ENCODE measurements at places on chromosomes 5 and 9.

- no peak for DNase-seq
Observed at GRCh38 chr5:113375480-113376060, 59.2 kb downstream of the TSSK1B start.

DNA sequence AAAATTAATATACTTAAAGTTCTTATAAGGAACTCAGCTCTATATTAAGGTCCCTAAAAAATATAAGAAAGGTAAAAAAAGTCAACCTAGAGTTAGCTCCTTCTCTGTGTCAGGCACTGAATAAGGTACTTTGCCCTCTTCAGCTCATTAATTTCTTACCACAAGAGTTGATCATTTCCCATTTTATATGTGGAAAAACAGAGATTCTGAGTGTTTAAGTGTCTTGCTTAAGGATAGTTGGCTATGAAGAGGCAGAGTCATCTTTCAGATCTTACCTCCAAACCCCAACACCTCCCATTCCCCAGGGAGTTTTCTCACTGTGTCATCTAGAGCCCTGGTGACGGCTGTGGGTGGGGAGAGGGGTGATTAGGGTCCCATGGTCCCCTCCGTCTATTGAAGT, 40.6 kb downstream of the INSYN2B start:
- no peak for DNase-seq

- no peak for DNase-seq
Observed at GRCh38 chr5:127923804-127924570, 159.6 kb upstream of the SLC12A2 start.

DNA sequence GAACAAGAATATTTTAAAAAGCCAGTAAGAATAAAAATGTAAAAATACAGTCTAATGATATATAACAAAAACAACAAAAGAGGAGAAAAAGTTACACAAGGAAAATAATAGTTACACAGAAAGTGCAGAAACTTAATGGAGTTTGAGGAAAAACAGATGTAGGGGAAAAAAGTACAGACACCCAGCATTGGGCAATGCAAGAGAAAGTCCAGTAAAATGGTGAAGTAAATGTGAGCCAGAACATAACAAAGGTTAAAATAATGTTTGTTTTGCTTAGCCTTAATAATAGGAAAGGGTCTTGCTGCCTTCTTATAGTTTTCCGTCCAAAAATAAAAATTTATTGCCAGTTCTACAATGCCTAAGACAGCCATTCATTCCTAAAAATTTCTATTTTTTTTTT, 364.2 kb downstream of the NNT start:
- no peak for DNase-seq

GRCh38 chr9:130139251-130139650, 33.0 kb upstream of the NCS1 start:
- no peak for DNase-seq

GRCh38 chr9:33852216-33852826, 35.4 kb downstream of the UBE2R2 start:
- DNase-seq: peak; percentile 70

GRCh38 chr5:2917524-2917923, 166.0 kb upstream of the IRX2 start:
- DNase-seq: no peak

DNA sequence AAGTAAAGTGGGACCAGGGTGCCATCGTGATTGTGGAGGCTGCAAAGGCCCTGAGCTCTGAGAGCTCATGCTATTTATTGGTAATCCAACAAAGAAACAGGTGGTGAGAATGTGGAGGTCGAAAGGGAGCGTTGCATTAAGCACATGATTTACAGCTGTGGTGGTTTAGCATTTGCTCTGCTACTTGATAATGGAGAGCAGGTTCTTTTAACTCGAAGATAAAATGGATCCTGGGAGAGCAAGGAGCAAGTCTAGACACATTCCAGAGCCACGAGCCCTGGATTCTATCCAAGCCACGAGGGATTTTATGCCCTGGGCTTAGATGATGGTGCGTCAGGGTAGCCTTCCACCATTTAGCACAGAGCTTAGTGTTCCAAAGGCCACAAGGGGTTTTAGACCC, 1710.1 kb upstream of the CDH9 start:
- no peak for DNase-seq

- no peak for DNase-seq
Observed at GRCh38 chr9:101628173-101628572, 33.4 kb upstream of the PPP3R2 start.

DNA sequence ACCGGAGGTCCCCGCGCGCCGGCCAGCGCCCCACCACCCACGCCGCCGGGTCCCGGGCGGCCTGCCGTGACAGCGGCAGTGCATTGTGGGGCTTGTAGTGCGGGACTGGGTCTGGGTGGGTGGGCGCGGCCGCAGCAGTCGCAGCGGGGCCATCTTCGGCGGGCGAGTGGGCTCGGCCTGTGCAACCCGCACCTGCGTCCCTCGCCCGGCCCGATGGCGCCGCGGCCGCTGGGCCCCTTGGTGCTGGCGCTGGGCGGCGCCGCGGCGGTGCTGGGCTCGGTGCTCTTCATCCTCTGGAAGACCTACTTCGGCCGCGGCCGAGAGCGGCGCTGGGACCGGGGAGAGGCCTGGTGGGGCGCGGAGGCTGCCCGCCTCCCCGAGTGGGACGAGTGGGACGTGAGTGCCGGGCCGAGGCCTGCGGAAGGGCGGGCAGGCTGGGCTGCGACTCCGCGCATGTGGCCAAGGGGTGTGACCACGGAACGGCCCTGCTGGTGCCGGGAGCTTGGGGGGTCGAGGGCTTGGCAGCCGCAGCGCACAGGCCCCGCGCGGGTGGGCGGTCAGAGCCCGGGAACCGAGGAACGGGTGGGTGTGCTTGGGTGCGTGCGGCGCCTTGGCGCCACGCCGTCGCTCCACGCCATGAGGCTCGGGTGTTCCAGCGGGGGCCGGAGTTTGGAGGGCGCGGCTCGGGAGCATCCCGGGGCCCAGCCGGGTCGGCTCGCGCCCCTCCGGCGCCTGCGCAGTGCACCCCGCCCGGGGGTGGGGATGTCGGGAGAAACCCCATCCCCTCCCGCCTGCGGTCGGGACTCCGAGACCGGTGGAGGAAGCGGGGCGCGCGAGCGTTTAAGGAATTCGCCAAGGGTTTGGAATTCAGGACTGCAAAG, at the start of gene ARL10:
Gene ARL10, plus strand, starts transcription at position 137 of the 881 bp plus-strand sequence. Its CDS starts 77 bp downstream, at position 214.
- DNase-seq: peak; percentile 68

- no peak for DNase-seq
Observed at GRCh38 chr5:68378204-68378820, 162.8 kb downstream of the PIK3R1 start.

GRCh38 chr9:1272488-1272887, 222.3 kb downstream of the DMRT2 start:
- no peak for DNase-seq

DNA sequence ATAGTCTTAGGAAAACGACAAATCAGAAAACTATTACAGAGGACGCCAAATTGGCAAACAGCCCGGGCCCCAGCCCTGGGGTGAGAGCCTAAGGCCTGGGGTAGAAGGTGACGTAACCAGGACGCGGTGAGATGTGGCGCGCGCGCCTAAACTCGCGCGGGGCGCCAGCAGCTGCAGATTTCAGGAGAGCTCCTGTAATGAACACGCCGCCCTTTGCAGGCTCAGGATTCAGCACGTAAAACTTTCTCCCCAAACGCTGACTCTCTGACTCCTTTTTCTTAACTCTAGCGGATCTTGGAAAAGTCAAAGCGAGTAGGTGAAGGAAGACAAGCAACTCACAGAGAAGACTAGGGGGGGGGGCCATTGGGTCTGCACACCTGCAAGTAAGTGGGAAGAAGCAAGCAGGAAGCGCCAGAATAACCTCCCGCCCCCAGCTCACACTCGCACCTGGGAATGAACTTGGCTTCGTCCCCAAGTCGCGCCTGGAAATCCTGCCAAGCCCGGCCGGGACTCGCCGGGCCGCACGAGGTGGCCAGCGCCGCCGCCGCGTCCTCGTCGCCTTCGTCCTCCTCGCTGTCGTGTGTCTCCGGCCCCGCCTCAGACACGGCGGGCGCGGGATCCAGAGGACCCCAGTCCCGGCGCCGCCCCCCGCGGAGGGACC, 822 bp downstream of the RASEF start:
- DNase-seq: peak; percentile 56

GRCh38 chr9:69397384-69398214, 72.6 kb downstream of the ENTREP1 start:
- DNase-seq: no peak

GRCh38 chr9:76571743-76572146, 112.8 kb downstream of the GCNT1 start:
- DNase-seq: no peak

- DNase-seq: no peak
Observed at GRCh38 chr5:93603078-93603792, 20.2 kb downstream of the NR2F1 start.

GRCh38 chr5:157464519-157465171, 4.6 kb downstream of the NIPAL4 start:
- no peak for DNase-seq

DNA sequence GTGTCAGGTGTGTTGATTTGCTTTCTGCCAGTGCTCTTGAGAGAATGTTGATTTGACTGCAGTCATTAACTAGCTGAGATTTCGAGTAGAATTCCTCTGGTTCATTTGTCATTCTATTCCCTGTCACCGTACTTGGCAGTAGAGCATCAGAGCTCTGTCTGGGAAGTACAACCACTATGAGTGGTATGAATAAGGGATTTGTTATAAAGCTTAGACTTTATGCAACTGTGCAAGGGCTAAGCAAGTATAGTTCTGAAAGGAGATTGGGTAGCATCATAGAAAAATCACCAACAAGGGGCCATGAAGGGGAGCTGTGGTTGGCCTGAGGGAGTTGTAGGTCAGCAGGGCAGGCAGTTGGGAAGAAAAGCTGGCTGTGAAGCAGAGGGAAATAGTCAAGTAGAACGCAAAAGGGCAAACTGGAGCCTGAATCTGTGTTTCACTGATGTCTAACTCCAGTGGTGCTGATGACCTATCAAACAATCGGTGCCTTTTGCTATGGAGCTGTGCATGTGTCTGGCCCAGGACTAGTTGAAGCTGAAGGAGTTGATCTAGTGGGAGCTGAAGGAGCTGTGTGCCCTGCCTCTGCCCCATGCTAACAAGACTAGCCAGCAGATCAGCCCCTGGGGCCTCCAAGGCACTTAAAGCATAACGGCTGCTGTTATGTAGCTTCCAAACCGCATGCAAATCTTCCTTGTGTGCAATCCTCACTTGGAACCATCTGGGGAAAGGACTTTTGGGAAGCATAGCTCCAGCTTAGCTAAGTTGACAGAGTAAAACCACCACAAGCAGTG, 110.0 kb downstream of the SLC28A3 start:
- no peak for DNase-seq

- DNase-seq: no peak
Observed at GRCh38 chr9:129287619-129288305, 109.7 kb upstream of the IER5L start.

DNA sequence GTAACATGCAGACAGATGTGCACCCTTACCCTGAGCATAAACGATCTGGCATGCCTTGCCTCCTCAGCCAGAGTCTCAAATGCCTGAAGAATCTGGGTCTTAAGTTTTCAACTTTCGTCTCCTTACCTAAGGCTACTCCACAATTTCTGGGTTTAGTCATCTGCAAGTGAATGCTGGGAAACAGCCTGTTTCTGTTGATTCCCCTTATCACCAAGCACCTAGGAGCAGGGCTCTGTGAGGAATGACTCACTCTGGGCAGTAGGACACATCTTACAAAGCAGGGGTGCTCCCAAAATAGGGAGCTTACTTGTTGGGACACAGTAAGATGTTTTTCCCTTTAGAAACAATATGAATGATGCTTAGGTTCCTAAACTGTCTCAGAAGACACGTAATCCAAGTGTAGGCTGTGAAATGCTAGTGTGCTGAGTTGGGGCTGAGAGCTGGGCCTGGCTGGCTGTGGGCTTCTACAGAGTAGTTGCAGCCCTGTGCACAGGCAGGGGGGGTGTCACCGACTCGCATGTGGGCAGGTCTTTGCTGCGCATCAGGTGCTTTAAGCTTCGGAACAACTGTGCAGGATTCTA, 58.0 kb downstream of the DAP start:
- DNase-seq: no peak

- no peak for DNase-seq
Observed at GRCh38 chr9:115845648-115846312, 307.8 kb upstream of the PAPPA start.

DNA sequence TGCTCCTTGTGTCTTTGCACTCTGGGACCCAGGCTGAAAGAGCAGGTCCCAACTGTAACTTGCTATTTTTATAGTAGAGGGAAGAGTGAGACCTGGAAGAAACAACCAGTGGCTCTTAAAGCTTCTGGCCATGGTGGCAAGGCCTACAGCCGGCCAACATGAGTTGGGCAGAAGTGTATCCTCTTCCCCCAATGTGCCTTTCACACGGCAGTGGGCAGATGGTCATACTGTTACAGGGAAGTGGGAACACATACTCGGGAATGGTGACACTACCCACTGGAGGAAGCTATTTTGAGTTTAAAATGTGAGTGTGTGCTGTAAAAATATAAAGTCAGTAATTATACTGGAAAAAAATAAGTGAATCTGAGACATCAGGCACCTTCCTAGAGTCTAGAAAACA, 116.0 kb downstream of the MVB12B start:
- no peak for DNase-seq

DNA sequence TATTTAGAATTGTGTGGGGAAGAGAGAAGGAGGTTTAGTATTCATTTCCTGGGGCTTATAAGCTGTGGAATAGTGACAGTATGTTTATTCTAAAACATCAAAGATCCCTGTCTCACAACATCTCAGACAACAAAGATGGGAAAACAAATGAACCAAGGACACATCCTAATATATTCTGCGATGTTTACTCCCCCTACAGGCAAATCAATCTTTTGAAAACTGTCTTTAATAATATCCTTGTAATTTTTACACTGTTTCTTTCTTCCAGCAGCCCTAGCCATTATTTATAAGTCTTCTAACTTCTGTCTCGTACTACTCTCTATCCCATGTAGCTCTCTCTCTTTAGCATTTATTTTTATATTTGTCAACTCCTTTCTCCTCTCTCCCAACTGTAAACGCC, 33.5 kb upstream of the TMEM252 start:
- no peak for DNase-seq

DNA sequence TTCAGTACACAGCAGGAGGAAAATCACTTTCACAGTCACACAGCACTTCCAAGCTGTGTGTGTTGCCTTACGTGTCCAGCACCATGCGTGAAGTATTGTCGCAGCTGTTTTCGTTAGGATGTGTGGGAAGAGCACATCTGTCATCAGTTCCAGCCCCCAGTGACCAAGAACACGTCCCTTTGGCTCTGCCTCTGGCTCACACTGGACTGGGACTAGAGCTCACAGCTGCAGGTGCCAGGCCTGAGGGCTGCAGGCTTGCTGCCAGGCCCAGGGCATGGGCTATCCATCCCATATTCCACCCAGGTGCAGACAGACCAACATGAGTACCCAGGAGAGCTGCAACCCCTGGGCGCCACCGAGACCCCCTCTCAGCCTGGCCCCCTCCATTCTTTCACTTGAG, 60.5 kb upstream of the ANKRD33B start:
- no peak for DNase-seq

- no peak for DNase-seq
Observed at GRCh38 chr5:7867260-7867659, 1.6 kb downstream of the FASTKD3 start.

GRCh38 chr9:36787709-36788108, 215.0 kb downstream of the MELK start:
- DNase-seq: no peak

- DNase-seq: no peak
Observed at GRCh38 chr5:40046792-40047191, 622.0 kb upstream of the DAB2 start.

Data from Peyer's patch (tissue), 4 donors.